ENCODE measurements at places on chromosomes 13 and 19. TPM values are rescaled to one million over a fixed set of nuclear protein-coding genes. Genes with fewer than 3 reads are reported as not detected.

Gene CDX2
- total RNA-seq, result 0.64 TPM

Gene LIM2
- not detected for total RNA-seq

Gene ZNF358
- 20.6 TPM for total RNA-seq

Gene ERICH6B
- not detected for total RNA-seq

Gene HPN
- total RNA-seq, result 0.18 TPM
